NCI-H2029 treated with DMSO at 0.1 percent for 48 hours (cell line): ENCODE measurements at places on chromosomes 4 and X.
A peak's percentile ranks its signal among the peaks of the same experiment; 100 is the strongest.

- no peak for DNase-seq
These were observed 366.3 kb upstream of the CXorf51A start for GRCh38 chrX:147180886-147181285.

GRCh38 chrX:24241822-24242648, 71.8 kb downstream of the SUPT20HL2 start:
- no peak for DNase-seq

DNA sequence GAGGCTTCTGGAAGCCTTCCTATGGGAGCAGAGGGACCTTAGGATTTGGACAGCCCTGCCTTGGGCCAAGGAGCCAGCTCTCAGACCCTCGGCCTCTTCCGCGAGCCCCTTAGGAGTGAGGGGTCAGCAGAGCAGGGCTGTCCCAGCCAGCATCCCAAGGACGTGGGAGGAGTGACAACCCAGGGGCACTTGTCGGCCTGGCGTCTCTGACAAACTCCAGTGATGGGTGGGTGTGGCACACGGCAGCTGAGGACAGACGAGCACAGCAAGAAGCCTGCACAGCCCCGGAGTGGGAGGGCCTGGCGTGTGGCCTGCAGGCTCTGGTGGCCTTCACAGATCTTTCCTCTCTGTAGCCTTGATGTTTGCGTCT, 11.6 kb upstream of the TNIP2 start:
- no peak for DNase-seq

- no peak for DNase-seq
These were observed 42.3 kb upstream of the FAM156A start for GRCh38 chrX:53000447-53001135.

DNA sequence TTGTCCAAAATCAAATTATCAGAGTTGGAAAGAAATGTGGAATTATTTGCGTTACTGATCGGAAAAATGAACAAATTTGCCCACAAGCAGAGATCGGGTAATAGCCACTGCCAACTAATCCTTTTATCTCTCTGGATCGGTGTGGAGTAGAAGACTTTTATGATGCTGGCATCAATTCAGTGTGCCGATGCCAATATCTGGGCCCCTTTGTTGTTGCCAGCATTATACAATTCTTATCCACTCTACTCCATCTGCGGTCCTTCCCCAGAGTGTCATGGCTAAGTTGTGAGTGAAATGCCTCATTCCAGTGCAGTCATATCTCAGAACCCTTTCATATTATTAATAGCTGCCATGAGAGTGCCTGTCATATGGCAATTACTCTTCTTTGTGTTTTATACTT, 660.2 kb downstream of the ADGRL3 start:
- no peak for DNase-seq

- DNase-seq, result no peak
These were observed 40.2 kb upstream of the PPP2R3B start for GRCh38 chrX:426881-427280.

- no peak for DNase-seq
These were observed 47.2 kb downstream of the MAOA start for GRCh38 chrX:43703211-43703791.

- DNase-seq, result peak; percentile 10
These were observed 103.2 kb downstream of the KLHL8 start for GRCh38 chr4:87117051-87117731.

GRCh38 chr4:147596981-147597380, 20.2 kb upstream of the TMEM184C start:
- DNase-seq, result peak; percentile 11

DNA sequence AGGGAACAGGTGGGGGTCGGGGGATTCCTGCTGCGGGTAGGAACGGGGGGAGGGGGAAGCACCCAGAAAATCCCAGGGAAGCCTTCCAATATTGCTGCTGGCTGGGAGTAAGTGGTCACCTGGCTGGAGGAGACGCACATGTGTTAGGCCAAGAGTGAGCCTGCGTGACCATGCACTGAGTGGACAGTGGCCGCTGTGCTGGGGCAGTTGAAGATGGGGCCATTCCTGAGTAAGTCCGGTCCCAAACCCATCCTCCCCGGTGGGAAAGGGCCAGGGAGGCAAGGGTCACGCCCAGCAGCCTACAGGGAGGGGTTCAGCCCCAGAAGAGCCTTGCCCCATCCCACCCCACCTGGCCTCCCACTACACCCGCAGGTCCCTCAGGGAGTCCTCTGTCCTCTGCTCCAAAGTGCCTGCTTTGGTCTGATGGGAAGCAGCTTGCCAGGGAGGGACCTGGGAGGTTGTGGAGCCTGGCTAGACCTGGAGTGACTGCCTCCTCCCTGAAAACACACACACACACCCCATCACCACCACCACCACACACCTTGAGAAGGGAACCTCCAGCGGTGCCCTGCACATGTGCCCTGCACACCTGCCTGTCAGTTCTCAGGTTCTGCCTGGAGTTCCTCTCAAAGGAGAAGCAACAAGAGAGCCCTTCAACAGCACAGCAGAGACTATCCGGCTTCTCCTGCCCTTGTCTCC, 6.1 kb downstream of the L1CAM start:
- no peak for DNase-seq

DNA sequence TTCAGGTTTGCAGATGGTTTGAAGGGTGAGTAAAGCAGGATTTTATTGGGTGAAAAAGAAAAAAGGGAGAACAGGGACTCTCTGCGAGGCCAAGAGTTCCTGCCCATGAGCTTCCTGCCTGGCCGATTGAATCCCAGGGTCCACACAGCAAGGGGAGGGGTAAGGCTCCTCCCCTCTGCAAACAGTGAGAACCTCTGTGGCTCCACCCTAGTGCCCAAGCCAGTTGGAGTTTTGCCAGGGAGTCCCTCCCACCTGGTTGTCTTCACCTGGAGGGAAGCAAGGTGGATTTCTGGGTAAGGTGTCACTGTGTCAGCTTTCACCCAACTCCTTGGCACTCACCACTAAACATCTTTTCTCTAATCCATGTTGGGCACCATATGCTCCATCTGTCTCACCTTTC, 70.9 kb downstream of the PDHA2 start:
- DNase-seq, result no peak

GRCh38 chrX:114465689-114466088, 118.2 kb upstream of the HTR2C start:
- no peak for DNase-seq

GRCh38 chrX:123773258-123773988, 40.6 kb upstream of the THOC2 start:
- DNase-seq, result no peak

DNA sequence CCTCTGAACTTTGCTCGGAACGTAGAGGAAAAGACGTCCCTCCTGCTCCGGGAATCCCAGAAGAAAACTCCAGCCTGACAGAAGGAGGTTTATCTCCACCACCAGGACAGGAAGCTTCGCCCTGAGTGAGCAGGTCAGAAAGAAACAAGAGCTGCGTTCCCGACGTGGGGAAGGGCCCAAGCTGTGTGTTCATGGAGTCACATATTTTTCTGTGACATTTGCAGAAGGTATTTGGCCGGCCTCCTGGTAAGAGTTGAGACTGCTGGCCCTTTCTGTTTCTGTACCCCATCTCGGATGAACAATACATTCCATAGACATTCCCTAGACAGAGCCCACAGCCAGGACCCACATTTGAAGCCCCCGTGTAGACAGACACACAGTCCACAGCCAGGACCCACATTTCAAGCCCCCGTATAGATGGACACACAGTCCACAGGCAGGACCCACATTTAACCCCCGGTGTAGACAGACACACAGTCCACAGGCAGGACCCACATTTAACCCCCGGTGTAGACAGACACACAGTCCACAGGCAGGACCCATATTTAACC, 230.8 kb downstream of the SHOX start:
- no peak for DNase-seq
